Activated gamma-delta T cell treated with anti-CD3 and anti-CD28 coated beads, Interleukin-2, amount 50 U/mL, for 16 hours (primary cell): ENCODE measurements at places on chromosomes 4 and X.

DNA sequence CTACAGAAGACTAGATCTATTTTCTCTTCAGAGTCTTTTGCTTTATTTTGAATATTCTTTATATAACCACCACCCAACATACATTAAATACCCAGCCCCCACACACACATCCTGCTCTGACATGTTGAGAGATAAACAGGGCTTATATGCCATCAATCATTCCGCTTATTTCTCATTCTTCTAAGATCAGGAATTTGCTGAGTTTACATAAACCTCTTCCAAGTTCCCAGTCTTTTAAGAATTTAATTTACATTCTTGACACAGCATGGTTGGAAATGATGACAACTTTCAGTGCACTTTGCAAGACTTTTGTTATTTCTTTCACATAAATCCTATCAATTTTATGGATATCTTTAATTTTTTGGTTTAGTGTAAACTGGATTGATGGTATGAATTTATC is 17.5 kb upstream of the RAB9B start:
- no peak for DNase-seq

GRCh38 chr4:136329042-136329662 is 1203.1 kb downstream of the PCDH18 start:
- no peak for DNase-seq

- DNase-seq, result no peak
Measured at GRCh38 chr4:147830987-147831386, 99.1 kb downstream of the ARHGAP10 start.

GRCh38 chr4:70515367-70516250 is 2.8 kb upstream of the AMTN start:
- no peak for DNase-seq
